ENCODE measurements at places on chromosomes 11 and 22.

DNA sequence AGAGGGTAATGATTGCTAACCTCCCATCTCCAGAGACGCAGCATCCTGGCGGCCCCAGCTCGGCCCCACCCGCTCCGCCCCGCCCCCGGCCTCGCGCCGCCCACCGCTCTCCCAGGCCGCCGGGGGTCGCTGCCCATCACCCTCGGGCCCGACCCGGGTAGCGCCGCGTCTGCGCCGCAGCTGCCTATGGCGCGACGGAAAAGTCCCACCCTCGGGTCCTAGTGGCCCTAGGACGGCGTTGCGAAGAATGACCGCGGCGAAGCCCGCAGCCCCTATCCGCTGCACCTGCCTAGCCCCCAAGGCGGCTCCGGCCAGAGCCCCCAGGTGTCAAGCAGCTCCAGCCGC lies 457 bp downstream of the CPSF7 start:
- DNase-seq = no peak

GRCh38 chr11:2121227-2122130 lies 17.7 kb downstream of the IGF2 start:
- no peak for DNase-seq

GRCh38 chr11:88348870-88349269 lies 11.3 kb upstream of the CTSC start:
- DNase-seq = no peak

DNA sequence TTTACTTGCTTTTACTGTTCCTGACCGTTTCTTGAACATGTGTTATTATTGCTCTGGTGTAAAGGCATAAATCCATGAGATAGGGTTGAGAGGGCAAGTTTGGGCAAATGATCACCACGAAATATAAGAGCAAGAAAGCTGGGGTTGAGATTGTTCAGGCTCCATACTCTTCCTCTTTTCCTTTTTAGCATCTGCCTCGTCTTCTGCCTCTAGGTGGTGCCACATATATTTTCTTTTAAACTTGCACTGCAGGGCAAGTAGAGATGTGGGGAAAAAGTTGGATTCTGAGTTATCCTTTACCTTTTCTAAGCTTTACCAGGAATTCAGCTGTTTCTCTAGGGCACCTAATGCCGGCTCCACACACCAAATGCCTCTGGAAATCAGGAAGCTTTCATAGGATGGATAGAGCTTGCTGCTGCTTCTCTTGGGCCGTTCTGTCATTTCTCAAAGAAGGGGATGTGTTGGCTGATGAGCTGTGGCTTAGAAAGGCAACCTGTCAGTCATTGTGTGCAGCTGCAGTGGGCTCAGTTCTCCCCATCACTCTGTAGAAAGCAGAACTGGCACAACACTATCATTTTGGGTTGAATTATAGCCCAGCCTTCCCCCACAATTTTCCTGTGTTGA lies 98.2 kb downstream of the LDLRAD3 start:
- DNase-seq = peak; percentile 24

GRCh38 chr22:20836987-20837823 lies 21.4 kb downstream of the PI4KA start:
- no peak for DNase-seq

DNA sequence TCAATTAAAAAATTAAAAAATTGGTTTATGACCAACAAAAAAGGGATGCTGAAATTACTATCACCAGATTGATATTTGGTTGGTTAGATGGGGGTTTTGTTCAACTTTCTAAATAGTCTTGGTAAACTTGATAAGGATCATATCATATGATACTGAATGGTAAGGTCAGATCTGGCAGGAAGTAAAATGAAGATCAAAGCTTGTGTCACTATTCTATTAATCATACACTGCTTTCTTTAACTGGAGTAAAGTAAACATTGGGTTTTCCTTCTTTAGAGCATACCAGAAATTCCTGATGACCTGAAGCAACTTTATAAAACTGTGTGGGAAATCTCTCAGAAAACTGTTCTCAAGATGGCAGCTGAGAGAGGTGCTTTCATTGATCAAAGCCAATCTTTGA lies 40.2 kb downstream of the RRM1 start:
- DNase-seq = peak; percentile 74

DNA sequence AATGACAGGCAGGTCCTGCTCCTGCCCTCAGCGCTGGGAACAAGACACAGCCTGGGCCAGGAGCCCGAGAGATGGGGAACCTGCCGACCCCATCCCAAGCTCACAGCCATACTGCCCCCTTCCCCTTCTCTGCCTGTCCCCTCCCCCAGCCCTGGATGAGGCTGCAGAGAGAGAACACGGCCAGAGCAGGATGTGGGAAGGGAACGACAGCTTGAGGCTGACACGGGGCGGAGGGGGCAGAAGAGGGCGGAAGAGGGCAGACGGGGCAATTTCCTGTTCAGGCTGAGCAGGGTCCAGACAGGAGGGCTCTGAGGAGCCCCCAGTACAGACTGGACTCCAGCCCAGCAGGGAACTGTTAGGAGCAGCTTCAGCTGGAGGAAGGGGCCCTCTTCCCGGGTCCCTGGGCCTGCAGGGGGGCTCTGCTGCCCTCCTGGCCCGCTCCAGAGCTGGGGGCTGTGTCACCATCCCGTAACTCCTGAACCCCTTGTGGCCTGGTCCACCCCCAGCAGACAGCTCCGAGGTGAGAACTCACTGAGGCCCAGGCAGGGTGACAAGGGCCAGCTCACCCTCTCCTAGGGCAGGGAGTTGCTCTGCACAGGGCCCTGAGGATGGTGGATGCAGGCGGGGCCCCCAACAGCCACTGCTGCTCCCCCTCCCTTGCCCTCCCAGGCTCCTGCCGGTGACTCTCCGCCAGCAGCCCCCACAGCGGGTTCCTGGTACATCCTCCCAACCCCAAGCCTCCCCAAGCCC lies 5.7 kb downstream of the CTSD start:
- no peak for DNase-seq

GRCh38 chr22:27168681-27169080 lies 511.3 kb downstream of the MIAT start:
- no peak for DNase-seq

DNA sequence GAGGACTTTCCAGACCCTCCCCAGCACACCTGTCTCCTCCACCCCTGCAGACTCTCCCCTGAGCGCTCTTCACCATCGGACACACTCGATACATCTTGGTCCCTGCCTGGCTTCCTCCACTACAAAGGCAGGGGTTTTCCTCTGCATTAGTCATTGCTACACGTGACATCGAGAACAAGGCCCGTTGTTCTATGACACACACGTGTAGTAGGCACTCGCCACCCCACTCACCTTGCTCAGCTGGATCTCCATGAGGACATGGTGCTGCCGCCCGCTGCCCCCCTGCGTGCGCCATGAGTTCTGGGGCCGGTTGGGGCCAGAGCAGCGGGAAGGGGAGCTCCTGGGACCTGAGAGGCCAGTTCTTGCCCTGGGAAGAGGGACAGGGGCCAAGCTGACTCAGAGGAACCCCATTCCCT lies 16.7 kb downstream of the ATG2A start:
- no peak for DNase-seq

DNA sequence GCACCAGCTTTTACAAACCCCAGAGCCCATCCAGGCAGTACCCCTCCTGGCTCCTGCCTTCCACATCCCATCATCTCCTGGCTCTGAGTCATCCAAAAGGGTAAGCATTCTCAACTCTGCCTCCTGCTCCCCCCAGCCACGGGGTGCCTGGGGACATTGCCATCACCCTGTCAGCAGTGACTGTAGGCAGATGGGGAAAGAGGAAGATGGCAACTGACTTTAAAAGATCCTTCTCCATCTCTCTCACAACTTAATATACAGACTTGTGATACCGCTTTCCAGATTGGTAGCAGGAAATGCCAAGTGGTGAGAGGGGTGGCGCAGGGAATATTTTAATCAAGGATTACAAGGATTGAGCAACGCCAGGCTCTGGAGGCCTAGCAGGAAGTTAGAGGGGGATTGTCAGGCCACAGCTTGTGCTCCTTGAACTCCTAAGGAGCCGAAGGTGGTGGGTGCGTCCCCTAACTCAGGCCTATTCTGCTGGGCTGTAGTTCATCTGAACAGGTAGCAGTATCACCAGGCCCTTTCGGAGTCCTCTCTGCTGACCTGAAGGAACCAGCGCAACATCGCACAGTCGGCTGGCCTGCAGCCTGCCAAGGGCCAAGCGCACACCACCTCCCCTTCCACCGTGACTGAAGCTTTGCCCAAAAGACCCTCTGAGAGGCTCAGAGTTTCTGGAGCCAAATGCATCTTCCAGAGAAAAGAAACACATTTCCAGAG lies 83.3 kb downstream of the ZC3H12C start:
- no peak for DNase-seq

- no peak for DNase-seq
Measured at GRCh38 chr22:45268167-45268957, 16.4 kb upstream of the UPK3A start.

DNA sequence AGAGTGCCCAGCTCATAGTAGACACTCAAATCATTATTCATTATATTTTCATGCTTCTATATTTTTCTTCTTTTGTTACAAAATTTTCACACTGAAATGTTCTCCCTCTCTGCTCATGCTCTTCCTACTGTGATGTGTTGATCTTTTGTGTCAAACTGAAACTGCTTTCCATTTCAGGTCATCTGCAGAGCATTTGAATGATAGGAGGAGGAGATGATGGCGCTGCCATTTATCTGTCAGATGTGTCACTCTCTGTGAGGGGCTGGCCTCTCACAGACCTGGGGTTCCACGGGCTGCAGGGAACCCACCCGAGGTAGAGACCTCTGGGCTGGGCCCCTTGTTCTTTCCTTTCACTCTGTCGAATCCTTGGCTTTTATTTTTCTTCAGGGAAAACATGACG lies 41.1 kb downstream of the OR10A6 start:
- no peak for DNase-seq

DNA sequence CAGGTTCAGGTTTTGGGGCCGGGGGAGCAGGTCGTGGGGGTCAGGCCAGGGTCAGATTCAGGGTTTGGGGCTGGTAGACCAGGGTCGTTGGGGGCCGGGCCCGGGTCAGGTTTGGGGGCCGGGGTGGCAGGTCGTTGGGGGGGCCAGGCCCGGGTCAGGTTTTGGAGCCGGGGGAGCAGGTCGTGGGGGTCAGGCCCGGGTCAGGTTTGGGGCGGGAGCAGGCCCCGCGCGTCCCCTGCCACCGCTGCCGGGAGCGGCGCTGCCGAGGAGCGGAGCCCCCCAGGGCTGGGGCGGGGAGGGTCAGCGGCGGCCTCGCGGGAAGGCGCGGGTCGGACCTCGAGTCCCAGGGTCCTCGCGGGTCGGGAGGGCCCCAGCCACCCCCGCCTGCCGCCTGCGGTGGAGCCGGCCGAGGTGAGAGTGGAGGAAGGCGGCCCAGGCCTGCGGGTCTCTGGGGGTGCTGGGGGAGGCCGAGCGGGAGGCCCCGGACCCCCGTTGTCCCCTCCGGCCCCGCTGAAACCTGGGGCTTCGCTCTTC lies 535 bp downstream of the TRABD start:
- no peak for DNase-seq

- no peak for DNase-seq
Measured at GRCh38 chr22:23220485-23221350, 40.4 kb downstream of the BCR start.

GRCh38 chr11:33867561-33867960 lies 24.3 kb downstream of the LMO2 start:
- DNase-seq = no peak
